Frontal cortex (tissue), 4 donors: ENCODE measurements at places on chromosomes 12 and 14.

GRCh38 chr12:88638388-88638787, 58.1 kb upstream of the KITLG start:
- no peak for DNase-seq

GRCh38 chr12:93943780-93944179, 204.6 kb upstream of the PLXNC1 start:
- no peak for DNase-seq

GRCh38 chr12:72274931-72275330, 2.8 kb downstream of the TRHDE start:
- DNase-seq = no peak

- DNase-seq = no peak
Observed at GRCh38 chr12:93740751-93741150, 63.6 kb downstream of the CRADD start.

DNA sequence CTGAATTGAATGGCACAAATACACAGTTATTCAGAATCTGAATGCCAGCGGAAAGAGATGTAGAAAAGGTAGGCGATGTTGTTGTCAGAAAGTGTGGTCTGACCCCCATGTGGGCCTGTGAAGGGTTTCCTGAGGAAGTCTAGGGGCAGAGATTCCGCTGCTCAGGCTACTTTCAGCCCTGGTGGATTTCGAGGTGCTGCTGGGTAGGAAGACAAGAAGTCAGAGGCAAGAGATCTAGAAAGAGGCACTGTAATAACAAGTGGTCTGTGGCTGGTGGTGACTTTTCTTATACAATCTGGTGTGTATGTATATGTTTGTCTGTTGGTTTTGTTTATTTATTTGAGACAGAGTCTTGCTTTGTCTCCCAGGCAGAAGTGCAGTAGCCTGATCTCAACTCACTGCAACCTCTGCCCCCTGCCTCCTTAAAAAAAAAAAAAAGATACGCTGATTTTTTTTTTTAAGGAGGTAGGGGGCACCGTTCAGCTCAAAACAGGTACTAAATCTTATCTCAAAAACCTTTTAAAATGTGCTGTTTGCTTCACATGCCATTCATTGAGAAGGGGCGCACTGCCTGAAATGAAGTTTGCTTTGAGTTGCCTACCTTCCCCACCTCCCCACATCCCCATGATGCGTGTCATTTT, 27.1 kb upstream of the MANSC4 start:
- DNase-seq = no peak
